Spleen (tissue), 13 donors: ENCODE measurements at places on chromosomes 12 and 14. TPM values are rescaled to one million over a fixed set of nuclear protein-coding genes. Genes with fewer than 3 reads are reported as not detected.

ACRBP gene
- 18.1 TPM for total RNA-seq

NOXRED1 gene
- total RNA-seq = 0.82 TPM

NTS gene
- 0.20 TPM for total RNA-seq

GXYLT1 gene
- total RNA-seq = 21.7 TPM

NDRG2 gene
- 274 TPM for total RNA-seq

GRIP1 gene
- 7.2 TPM for total RNA-seq

NEUROD4 gene
- not detected for total RNA-seq

RPGRIP1 gene
- 4.0 TPM for total RNA-seq

SMAGP gene
- total RNA-seq = 8.6 TPM

CEP128 gene
- 32.7 TPM for total RNA-seq

GPRC5D gene
- 0.41 TPM for total RNA-seq

RERG gene
- total RNA-seq = 54.4 TPM

CLEC14A gene
- total RNA-seq = 16.5 TPM

LBHD2 gene
- total RNA-seq = not detected

GLRX5 gene
- 24.6 TPM for total RNA-seq

SLC35F4 gene
- total RNA-seq = not detected

SERPINA3 gene
- total RNA-seq = 15.8 TPM

KRT8 gene
- total RNA-seq = 23.1 TPM

CELA1 gene
- not detected for total RNA-seq

SSPN gene
- 27.4 TPM for total RNA-seq

MYH6 gene
- total RNA-seq = not detected

PRH2 gene
- not detected for total RNA-seq

NOP9 gene
- 24.9 TPM for total RNA-seq

RNU4-1 gene
- 2,286 TPM for total RNA-seq

TBX5 gene
- total RNA-seq = not detected

CFAP54 gene
- total RNA-seq = 2.6 TPM

PTPRO gene
- 10.6 TPM for total RNA-seq

CLEC2A gene
- total RNA-seq = not detected

FZD10 gene
- total RNA-seq = 0.18 TPM

C1QL4 gene
- not detected for total RNA-seq

ELK3 gene
- total RNA-seq = 66.5 TPM

SLC6A15 gene
- not detected for total RNA-seq

OTX2 gene
- not detected for total RNA-seq

SPIC gene
- 65.3 TPM for total RNA-seq

SLCO1C1 gene
- total RNA-seq = not detected

ZC2HC1C gene
- 1.1 TPM for total RNA-seq

FGF6 gene
- not detected for total RNA-seq

MRPL51 gene
- total RNA-seq = 89.3 TPM
